Cerebellar nuclear complex (tissue), 1 donor: ENCODE measurements at places on chromosomes 2 and 18.

GRCh38 chr18:63848159-63848558 is 39.3 kb upstream of the SERPINB2 start:
- no peak for DNase-seq

GRCh38 chr2:106098664-106099063 is 95.4 kb downstream of the UXS1 start:
- DNase-seq: no peak

DNA sequence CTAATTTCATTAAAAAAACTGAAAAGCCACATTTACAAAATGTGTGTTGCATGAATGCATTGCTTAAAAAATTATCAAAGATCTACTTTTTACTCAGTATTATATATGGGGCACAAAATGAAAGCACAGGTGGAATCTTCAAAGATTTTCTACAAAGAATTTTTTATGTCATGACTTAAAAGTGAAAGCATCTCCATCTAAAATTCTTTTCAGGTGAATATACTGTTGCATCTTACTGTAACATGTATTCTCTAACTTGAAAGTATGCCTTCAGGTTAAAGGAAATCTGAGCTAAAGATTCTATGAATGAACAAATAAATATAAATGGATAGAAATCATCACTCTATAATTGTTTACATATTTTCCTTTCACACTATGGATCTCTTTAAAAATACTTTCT is 66.8 kb upstream of the WDR75 start:
- no peak for DNase-seq

- DNase-seq: no peak
Observed at GRCh38 chr2:38659115-38659514, 6.8 kb upstream of the GALM start.

DNA sequence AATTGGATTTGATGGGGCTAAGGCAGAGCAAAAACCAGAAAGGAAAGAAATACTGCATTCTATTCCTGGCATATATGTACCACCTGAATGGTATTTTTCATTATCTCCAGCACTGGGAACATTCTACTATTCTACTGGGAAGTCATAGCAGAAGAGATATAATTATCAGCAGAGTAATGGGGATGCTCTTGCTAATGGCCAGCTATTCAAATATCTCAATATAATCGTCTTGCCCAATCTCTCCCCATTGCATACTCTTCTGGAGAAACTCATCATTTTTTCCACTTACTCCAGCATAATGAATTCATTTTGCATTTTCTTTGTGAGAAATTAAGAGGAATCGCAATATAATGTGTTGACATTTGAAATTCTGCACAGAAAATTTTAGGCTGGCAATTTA is 1794.7 kb upstream of the PIK3C3 start:
- DNase-seq: no peak

DNA sequence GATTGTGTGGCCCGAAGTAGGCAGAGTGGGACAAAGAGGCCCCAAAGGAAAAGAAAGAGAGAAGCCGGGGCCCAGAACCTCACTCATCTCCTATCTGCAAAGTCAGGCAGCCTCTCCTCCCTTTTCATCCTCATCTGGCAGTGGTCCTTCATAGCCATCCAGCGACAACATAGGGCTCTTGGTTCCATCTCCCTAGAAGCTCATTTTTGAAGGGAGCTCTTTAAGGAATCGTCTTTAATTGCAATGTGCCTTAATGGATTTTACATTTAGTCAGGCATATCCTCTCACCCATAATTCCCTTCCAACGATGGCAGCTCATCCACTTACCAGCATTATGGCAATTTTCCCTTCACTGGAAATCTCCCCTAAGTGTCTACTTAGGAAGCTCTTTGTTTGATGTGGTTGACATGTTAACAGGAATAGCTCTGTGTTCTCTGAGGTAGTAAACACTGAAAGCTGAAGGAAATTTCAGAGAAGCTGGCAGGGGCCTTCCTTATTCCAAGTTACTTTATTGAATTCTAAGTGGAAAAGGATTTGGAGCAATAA is 780.6 kb downstream of the TSN start:
- DNase-seq: no peak

DNA sequence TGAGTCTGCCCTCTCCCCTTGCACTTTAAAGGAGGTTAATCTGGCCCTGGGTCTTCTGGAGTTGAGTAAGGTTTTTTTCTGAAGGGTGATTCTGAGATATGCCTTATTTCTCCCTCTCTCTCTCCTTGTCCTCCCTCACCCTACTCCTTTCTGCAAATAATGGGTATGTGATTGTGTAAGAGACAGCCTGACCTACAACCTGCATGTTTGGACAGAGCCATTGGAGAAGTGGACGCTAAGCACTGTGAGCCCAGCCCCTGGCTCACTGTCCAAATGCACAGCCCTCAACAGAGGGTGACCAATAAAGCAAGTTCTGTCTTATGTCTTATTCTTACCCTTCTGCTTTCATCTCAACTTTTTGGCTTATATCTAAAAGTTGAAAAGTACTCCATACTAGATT is 71.5 kb downstream of the SPP2 start:
- DNase-seq: no peak

DNA sequence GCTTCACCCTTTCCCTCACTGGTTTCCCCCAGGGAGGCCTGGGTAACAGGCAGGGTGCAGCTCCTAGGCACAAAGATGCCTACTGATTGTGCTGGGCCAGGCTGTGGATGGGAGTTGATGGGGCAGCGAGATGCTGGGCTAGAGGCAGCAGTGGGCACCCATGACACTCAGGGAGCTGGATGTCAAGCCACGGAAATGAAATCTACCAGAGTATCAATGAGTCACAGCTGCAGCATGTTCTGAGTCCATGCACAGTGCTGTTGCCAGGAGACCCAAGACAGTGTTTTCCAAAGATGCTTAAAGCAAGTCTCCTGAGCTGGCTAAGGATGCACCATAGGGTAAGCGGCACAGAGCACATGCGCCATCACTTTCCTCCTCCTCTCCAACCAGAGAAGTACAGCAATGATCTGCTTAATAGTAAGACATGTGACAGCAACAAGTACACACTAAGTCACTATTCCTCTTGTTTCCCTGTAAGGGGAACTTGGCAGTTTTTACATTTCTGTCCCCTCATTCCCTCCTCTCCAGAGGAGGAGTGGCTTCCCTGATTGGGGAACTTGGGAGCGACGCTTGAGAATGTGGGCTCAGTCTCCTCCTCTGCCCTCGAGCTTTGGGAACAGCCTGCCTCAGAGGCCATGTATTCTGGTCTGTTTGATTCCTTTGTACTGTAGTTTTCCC is 57.2 kb downstream of the CDC42EP3 start:
- DNase-seq: no peak

- DNase-seq: no peak
Observed at GRCh38 chr2:170155022-170155722, 22.8 kb upstream of the MYO3B start.

- DNase-seq: no peak
Observed at GRCh38 chr2:134846213-134846612, 7.8 kb downstream of the ACMSD start.

DNA sequence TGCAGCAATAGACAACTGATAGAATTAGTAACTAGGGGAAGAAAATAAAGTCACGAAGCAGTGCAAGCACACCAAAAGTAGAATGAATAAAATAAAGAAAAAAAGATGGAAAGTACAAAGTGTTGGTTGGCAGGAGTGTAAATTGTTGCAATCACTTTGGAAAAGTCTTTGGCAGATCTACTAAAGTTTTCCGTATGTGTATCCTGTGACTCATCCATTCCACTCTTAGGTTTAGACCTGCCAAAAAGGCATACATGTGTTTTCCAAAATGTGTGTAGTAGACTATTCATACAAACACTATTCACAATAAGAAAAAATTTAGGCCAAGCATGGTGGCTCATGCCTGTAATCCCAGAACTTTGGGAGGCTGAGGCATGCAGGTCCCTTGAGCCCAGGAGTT is 282.1 kb upstream of the FSIP2 start:
- DNase-seq: no peak

- DNase-seq: no peak
Observed at GRCh38 chr2:205904873-205905272, 181.1 kb downstream of the INO80D start.

DNA sequence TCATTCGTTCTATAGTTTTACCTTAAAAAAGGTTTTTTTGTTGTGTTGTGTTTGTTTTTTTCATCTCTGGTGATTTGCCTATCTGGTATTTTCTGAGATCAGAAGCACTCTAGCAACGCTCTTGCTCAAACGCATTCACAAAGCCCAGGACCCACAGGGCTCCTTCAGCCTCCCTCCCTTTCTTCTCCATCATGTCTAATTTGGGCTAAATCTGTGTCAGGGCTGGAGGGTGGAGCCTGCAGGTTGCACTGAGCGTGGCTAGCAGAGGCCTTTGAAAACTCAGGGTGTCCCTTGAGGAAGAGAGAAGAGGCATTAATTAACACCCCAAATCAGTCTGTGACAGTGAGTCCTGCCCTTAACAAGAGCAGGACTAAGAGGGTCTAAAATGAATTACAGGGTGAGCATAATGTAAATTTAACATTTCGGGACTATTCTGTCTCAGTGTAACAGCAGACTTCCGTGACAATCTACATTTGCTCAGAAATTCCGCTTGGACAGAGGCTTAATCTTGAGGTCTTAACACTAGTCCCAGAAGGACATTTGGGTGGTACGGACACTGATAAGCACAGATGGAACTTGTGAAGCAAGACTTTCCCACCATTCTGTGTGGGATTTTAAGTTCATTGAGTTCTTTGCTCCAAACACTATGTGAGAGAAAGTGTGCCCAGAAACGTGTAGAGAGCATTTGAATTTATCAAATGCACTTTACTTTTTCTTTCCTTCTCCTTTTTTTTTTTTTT is 174.4 kb upstream of the APCDD1 start:
- no peak for DNase-seq

- no peak for DNase-seq
Observed at GRCh38 chr2:209525834-209526281, 102.0 kb downstream of the MAP2 start.
